Hepatocyte (in vitro differentiated cells): ENCODE measurements at places on chromosomes 16 and 17. TPM values are rescaled to one million over a fixed set of nuclear protein-coding genes. Genes with fewer than 3 reads are reported as not detected.
A peak's percentile ranks its signal among the peaks of the same experiment; 100 is the strongest.

ESRP2 gene
- total RNA-seq: 39.5 and 45.6 TPM in 2 replicates

SYNGR3 gene
- total RNA-seq: 1.4 and 2.2 TPM in 2 replicates

GPR179 gene
- 0.03 and 0.08 TPM in 2 replicates for total RNA-seq

KCNJ12 gene
- 0.73 and 0.88 TPM in 2 replicates for total RNA-seq

USP31 gene
- total RNA-seq: 5.7 and 6.4 TPM in 2 replicates

CEP295NL gene
- 0.44 and 0.97 TPM in 2 replicates for total RNA-seq

CCL8 gene
- 0.12 TPM in 1 of 2 replicates, not detected in the other for total RNA-seq

KIF18B gene
- 1.8 and 2.1 TPM in 2 replicates for total RNA-seq

DNA sequence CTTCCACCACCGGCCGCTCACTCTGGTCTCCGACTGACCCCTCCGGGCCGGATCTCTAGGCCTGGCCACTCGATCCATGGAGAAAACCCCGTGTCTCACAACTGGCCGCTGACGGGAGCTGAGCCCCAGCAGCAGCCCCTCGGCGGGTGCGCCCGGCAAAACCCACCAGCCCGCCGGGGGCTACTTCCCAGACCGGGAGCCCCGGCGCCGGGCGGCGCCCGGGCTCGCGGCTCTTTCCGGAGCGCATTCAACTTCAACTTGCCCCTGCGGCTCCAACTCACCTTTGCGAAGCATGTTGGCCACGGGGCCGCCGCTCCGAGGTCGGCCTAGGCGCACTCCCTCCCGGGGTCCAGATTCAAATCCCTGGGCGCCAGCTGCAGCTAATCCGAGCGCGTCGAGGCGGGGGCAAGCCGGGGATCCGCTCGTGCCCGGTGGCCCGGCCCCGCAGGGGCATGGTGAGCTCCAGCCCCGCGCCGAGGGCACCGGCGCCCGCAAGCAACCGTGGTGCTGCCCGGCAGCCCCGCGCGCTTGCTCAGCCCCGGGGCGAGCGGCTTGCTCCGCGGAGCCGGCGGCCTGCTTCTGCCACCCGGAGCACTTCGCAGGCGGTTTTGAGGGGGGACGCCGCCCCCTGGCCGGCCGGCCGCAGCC, 438 bp downstream of the RTN4RL1 start:
- DNase-seq: no peak

DNA sequence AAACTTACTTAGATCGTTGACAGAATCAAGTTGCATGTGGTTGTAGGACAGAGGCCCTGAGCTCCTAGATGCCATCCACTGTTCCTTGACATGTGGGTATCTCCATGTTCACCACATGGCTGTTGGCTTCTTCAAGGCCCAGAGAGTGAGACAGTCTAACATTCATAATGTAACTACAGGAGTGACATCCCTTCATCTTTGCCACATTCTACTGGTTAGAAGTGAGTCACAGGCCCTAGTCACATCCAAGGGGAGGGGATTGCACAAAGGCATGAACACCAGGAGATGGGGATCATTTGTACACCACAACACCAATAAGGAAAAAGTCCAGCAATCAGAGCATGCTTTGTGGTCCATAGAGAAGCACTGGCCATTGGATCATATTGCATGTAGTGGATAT, 56.6 kb downstream of the WSCD1 start:
- DNase-seq: no peak

GRCh38 chr17:6969323-6969726, 26.5 kb upstream of the ALOX12 start:
- DNase-seq: no peak

- no peak for DNase-seq
Measured at GRCh38 chr17:4170639-4171280, 27.8 kb downstream of the CYB5D2 start.

- DNase-seq: peak; percentile 15
Measured at GRCh38 chr16:59878479-59878878, 1144.4 kb upstream of the GOT2 start.

DNA sequence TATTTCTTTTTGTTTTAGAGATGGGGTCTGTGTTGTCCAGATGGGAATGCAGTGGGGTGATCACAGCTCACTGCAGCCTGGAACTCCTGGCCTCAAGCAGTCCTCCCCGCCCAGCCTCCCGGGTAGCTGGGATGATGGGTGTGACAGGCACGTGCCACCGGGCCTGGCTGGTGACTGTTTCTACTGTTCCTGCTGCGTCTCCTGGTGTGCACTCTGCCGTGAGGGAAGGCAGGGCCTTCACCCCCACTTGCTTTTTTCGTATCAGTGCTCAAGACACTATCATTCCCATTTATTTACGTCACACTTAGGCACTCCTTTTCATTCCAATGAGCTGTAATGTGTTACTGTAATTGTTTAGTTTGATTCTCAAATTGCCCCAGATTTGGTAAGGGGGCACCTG, 25.3 kb upstream of the PVALEF start:
- DNase-seq: no peak

DNA sequence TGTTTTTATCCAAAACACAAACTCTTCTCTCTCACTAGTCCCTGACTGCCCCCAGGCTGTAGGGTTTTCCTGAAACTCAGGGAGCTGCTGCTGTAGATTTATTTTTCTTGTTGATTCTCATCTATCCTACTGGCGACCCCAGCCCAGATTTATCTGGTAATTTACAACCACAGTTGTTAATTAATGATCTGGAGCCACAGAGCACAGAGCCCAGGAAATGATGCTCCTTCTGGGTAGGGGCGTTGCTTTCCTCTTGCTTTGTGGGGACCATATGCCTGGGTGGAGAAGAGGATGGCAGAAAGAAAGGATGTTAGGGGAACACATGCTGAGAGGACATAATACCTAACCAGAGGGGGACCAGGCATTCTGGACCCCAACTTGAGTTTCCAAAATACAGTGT, 7.4 kb upstream of the ETV4 start:
- no peak for DNase-seq

- no peak for DNase-seq
Measured at GRCh38 chr16:77856438-77857160, 68.2 kb downstream of the VAT1L start.

- DNase-seq: no peak
Measured at GRCh38 chr17:20153231-20153630, 144.1 kb downstream of the SPECC1 start.

- no peak for DNase-seq
Measured at GRCh38 chr16:14106457-14106856, 35.3 kb downstream of the MRTFB start.

DNA sequence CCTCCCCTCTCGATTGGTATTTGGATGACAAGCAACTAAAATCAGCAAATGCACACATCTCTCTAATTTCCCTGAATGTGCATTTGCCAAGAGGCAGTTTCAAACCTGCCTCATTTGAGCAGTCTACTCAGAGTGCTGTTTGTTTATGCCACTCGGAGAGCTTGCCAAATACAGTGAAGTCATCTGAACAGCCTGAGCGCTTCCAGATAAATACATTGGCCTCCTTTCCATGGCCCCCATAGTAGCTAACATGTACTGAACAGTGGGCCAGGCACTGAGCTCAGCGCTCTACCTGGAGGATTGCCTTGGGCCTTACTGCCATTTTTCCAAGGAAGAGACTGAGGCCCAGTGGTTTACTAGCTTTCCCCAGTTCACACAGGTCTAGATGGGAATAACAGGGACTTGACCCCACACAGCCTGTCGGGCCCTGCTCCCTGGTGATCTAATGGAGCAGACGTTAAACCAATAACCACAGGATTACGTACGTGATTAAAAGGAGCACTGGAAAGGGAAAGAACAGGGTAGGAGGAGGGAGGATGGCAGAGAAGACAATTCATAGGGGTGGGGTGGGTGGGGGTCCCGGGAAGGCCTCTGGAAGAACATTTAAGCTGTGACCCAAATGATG, 18.7 kb upstream of the ANKRD40CL start:
- peak; percentile 63 for DNase-seq

GRCh38 chr16:59973966-59974365, 1239.8 kb upstream of the GOT2 start:
- no peak for DNase-seq

GRCh38 chr17:59761385-59762048, 54.1 kb downstream of the VMP1 start:
- DNase-seq: no peak

DNA sequence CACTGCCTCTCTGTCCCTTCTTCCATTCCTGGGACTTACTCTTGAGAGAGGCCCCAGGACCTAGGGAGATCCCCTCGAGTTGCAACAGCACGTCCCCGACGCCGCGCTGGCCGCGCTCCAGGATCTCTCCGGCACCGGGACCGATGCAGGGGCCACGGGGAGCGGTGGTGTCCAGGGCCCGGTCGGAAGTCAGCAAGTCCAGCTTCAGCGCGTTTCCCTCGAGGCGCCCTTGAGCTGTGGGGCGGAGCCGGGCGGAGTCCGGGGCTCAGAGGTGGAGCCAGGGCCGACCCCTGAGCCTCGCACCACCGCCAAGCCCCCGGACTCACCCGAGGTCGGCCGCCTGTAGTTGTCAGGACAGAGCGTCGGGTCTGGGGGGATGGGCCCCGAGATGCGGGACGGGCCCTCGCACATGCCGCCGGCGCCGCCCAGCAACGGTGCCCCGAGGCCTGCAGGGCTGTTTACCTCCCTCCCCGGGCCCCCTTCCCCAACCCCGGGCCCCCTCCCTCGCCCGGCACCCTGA, 458 bp downstream of the ENKD1 start:
- DNase-seq: peak; percentile 59

GRCh38 chr17:8963647-8964258, 1.8 kb downstream of the PIK3R5 start:
- no peak for DNase-seq

DNA sequence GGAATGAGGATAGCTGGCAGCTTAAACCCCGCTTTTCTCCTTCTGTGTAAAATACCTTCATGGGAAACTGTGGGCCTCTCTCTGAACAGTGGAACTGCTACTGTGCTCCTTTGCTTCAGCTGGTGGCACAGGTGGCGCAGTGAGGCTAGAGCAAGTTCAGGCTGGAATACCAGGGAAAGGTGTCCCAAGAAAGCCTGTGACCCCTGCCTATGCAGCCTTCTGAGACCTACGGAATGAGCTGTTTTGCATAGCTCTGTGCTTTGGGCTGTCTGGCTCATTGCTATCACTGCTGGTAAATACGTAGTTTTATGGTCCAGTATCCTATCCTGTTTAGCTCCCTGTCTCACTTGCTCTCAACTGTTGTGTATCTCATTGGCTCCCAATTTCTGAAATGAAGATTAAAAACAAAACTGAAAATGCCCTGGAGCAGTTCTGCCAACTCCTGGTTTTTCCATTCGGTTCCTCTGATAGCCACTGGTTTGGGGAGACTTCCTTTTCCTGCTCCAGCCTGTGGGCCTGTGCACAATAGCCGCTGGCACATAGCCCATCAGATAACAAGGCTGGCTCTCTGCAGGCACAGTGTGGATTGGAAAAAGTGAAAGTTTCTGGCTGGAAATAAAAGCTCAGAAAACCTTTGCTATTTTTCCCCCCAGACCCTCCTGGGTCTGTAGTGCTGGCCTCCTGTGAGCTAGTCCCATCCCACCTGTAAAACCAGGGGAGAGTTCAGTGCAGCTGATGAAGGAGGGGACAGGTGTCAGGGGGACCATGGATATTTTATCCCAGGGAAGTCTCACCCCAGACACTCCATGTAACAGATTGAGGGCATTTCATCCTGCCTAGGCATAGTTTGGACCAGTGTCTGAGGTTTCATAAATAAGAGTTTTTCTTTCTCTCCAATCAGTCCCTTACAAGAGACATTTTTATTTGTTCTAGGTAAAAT, 24.0 kb downstream of the LIMD2 start:
- DNase-seq: peak; percentile 85

GRCh38 chr17:46072998-46073397, 73.9 kb downstream of the STH start:
- DNase-seq: no peak

DNA sequence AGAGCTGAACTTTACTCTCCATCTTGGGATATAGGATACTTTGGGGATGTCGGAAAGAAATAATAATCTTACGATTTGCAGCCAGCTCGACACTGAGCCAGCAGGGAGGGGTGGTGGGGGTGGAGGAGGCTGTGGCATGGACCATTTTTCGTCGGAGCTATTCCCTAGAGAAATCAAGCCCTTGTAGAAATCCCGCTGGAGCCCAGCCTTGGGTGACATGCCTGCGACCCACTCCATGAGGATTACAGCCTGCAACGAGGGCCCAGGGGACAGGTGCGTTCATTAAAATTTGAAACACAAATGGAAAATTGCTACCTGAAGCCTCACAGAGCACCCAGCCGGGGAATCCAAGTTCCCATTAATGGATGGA, 82.8 kb upstream of the GSE1 start:
- DNase-seq: no peak

- DNase-seq: peak; percentile 52
Measured at GRCh38 chr16:87966685-87967185, 15.5 kb downstream of the BANP start.

GRCh38 chr16:4894276-4895150, 42.4 kb downstream of the PPL start:
- no peak for DNase-seq

GRCh38 chr16:25593260-25593659, 98.5 kb upstream of the HS3ST4 start:
- DNase-seq: no peak

DNA sequence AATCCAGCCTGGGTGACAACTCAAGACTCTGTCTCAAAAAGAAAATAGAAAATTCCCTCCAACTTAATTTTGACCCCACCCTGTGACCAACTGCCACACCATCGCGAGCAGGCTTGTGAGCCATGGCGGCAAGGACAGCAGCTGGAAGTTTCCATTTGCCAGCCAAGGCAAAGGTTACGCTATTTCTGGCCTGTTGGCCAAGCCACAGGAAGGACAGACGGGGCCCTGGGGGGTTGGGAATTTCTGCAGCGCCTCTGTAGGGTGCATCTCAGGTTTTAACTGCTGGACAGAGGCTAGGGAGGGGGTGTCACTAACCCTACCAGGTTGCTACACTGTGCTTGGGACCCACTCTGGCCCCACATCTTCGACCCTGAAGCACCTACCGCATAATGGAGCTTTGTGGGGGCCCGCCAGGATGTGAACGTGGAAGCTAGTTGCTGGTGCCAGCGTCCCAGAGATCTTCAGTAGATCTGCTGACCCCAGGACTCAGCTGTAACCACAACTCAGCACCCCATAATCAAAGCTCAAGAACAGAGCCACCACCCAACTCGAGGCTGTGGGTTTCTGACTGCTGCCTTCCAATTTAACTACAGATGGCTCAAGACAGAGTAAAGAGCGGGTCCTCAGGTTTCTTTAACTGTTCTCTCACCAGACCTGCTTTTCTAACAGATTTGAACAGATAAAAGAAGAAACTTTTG, 10.9 kb downstream of the KIFC3 start:
- DNase-seq: no peak

DNA sequence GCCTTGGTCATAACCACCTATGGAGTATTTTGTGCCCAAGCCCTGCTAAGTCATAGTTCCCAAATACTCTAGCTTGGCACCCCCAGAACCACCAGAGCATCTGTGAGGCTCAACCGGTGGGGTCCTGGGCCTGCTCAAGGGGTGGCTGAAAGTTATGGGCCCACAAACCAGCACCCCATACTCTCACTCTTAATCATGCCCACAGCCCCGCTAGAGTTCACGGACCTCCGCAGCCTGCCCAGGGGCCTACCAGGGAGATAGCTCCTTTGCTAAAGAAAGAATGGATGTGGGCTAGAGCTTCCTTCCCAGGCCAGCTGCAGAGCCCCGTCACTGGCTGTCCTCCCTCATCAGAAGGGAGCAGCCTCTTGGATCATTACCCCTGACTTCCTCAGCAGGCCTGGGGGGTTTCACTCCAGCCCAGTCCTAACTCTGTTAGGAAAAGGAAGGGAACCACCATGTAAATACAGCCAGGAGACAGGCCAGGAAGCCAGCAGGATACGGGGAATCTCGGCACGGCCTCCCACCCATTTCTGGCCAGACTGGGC, 1.4 kb downstream of the GIT1 start:
- no peak for DNase-seq
